ENCODE measurements at places on chromosomes 4 and X.

DNA sequence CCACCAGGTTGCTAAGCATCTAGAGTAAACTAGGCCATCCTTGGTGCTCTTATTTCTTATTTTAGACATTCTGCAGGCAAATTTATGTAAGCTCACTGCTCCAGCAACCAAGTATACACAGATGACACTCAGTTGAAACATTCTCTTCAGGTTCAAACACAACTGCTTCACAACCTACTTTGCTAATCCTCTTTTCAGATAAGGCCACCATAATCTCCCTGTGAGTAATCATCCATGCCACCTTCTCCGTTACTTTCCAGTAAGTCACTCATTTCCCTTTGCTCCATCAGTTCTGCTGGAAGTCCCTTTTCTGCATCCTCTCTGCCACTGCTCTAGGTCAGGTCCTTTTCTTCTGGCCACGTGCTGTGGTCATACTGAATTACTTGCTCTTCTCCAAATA lies 120.2 kb upstream of the WDFY3 start:
- no peak for DNase-seq

DNA sequence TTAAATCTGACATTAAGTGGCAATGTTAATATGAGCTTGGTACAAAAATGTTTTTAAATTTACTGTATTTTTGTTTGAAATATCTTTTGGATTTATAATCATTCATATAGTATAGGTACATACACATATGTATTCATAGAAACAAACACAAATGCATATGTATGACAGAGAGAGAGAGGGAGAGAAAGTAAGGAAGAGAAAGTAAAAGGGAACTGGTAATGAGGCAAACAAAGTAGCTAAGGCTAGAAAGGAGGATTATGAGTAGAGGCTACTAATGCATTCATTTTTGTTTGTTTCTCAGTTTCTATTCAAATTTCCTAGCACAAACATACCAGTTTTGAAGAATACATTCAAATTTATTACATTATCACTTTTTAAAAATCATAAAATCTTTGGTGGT lies 132.4 kb downstream of the GLRA3 start:
- DNase-seq, result no peak

DNA sequence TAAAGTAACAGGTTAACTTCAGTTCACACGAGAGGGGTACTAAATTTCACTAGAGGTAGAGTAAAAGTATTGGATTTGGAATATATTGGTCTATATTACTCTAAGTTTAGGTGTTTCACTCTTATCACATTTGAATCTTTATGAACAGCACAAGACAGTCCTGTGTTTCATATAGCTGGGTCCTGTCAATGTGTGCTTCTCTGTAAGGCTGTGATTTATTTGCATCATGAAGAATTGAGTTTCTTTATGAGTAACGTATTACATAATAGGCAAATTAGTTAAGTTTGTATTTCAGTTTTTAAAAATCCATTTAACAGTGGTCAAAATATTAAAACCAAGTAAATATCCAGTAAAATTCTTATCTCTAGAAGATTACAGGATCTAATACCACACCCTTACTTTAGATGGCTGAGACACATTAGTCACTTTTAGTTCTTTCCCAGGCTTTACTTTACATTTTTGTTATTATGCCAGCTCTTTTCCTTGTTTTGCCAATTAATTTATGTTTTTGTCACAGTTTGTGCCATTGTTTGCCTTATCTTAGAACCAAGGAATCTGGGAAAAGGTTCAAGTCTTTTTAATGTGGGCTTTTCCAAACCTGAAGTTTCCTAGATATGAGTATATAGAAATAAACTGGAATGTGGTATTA lies 32.1 kb downstream of the NUDT6 start:
- no peak for DNase-seq

- no peak for DNase-seq
These were observed 1.4 kb downstream of the POU4F2 start for GRCh38 chr4:146640021-146640464.

DNA sequence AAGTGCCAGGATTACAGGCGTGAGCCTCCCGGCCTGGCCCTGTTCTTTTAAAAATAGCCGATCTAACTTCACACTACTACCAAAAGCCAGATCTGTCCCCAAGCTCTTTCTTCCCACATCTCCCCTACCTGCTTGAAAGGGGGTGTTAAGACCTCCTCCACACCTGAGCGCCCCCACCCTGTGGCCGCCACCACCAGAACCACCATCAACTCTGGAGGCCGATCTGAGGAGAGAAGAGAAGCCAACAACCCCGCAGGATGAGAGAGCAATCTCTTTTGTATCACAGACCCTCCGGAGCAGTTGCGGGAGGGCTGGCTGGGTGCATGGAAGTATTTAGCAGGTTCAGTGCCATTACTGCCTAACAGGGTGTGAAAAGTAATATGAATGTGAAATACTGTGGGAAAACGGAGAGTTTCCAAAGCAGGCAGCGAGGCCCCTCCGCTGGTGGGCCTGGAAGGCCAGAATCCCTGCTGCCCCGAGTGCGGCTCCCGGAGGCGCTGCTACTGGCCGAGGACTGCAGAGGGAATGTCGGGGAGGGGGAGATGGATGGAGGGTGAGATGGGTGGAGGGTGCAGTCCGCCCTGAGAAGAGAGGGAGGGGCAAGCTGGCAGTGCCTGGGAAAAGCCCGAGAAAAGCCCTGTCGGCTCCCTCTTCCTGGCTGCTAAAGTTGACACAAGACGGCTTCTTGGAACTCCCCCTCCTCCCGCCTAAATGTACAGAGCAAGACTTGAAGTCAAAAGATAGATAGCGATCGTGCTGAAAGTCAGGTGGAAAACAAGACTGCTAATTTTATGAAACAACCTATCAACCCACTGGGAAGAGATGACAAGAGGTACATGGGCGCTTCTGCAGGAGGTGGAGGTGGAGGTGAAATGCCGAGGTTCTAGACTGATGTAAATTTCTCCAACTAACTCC lies 22.3 kb downstream of the HAND2 start:
- DNase-seq, result no peak

- no peak for DNase-seq
These were observed 120.8 kb downstream of the SMIM20 start for GRCh38 chr4:26034849-26035248.

DNA sequence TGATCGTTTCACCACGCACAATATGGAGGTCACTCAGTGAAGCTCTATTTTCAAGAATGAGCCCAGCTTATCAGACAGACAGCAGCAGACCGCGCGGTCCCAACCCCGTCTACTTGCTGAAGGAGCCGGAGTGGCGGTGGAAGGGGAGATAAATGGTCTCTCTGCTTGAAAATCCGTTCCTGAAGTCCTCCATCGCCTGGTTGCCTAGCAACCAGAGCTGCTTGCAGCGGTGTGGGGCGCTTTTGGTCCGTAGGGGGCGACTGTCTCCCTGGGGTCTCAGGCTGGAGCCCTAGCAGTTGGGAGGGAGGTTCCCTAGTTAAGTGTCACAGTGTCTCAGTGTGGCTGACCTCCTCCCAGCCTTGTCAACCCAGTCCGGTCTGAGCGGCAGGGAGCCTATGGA lies 8.3 kb upstream of the DLG3 start:
- no peak for DNase-seq

DNA sequence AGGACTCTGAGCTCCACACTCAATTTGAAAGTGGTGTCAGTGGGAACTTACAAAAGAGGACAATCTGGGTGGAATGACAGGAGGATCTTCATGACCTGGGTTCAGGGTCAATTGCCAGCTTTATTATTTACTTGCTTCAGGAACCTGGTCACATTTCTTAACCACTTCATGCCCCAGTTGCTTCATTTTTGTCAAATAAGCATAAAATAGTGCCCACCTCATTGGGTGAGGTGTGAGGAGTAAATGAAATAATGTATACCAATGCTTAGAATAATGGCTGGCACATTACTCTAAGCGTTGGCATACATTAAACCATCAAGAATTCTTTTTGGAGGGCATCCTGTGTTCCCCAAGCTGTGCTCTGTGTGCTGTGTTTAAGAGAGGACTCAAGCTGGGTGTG lies 19.4 kb downstream of the VGLL1 start:
- no peak for DNase-seq
